ENCODE measurements at places on chromosomes 2 and 18.

DNA sequence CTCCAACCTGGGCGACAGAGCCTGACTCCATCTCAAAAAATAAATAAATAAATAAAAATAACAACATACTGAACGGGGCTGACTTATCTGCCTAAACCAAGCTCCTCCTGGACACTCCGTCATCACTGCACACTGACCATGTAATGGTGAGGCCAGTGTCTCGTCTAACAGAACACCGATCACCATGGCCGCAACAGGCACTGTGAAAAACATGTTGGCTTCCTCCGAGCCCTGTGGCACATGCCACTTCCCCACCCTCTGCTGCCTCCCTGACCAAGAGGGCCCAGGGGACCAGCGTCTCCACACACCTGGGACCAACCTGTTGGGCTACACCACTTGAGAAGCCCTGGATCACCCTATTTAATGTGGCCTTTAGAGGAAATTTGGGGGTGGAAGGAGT, 33.9 kb downstream of the ZNF516 start:
- DNase-seq, result no peak

- no peak for DNase-seq
These were observed 54.3 kb downstream of the INPP5D start for GRCh38 chr2:233114421-233114861.

DNA sequence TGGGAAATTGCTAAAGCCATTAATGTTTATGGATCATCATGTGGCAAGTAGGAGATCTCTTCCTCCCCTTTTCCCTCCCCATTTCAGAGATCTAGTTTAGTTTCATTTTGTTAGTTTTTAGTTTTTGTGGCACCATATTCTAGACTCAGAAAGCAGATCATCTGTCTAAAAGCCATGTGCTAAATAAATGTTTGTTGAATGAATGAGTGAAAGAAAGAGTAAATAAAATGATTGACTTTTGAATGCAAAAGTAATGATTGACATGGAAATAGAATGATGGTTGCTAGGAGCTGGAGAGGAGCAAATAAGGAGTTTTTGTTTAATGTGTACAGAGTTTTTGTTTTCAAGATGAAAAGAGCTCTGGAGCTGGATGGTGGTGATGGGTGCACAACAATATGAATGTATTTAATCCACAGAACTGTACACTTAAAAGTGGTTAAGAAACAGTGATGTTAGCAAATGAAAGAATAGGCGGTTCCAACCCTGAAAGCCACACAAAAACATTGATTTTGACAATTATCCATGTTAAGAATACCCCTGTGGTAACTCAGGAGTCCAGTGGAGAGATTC, 23.6 kb downstream of the TMEM178A start:
- DNase-seq, result no peak

- peak; percentile 51 for DNase-seq
These were observed 10.1 kb downstream of the CPLX4 start for GRCh38 chr18:59308248-59308937.

DNA sequence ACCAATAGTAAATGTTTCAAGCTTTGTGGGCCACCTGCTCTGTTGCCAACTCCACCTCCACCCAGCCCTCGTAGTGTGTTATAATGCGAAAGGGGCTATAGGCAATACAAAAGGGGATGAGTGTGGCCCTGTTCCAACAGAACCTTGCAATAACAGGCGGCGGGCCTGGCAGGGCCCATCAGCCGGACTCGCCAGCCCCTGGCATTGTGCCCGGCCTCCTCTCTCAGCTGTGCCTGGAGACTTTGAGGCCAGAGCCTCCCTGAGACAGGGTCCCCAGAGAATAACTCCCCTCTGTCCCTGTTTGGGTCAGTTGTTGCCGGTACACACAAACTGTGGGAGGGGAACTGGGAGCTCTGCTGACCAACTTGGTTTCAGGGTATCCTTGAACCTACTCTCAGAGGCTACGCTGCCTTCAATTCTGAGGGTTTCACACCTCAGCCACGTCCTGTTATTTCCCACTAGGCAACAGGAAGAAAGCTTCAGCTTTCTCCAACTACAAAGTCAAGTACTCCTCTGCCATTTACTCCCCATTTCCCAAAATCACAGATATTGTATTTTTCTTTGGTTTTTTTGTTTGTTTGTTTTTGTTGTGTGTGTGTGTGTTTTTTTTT, 58.0 kb upstream of the ZNF236 start:
- no peak for DNase-seq

DNA sequence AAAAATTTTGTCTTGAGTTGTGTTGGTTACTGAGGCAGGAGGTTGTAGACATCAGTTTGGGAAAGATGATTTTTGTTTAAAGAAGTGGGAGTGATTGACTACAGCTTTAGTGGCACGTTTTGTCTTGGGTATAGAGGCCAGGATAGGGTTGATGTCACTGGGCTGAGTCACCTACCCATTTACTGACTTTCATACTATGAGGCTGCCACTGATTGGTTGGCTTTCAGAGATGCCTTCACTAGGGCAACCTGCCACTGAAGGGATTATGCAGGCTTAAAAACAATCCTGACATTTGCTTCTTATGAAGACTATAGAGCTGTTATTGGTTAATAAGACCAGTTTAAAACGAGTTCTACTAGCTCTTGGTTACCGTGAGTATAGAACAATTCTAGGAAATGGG, 479.1 kb downstream of the SOX11 start:
- no peak for DNase-seq

DNA sequence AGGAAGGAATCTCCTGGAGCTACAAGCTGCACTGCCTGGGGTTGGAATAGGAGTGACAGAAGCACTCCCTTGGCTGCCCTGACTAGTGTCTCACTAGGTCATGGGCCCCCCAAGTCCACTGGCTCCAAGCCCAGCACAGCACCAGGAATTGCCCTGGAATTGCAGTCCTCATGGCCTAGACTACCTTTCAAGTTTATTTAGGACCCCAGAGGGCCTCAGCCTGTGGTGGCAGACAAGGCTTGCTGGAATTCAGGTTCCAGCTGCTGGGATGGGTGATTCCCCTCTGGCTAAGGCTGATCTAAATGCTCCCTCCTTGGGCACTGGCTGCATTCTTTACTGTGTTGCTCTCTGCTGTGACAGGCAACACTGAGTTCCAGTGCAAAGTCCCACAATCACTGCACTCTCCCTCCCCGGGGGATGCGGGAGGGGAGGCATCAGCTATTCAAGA, 14.0 kb downstream of the STRADB start:
- no peak for DNase-seq

- no peak for DNase-seq
These were observed 121.9 kb upstream of the HAAO start for GRCh38 chr2:42914314-42914713.

GRCh38 chr2:37809525-37809924, 115.6 kb upstream of the RMDN2 start:
- peak; percentile 50 for DNase-seq

- peak; percentile 52 for DNase-seq
These were observed 624 bp downstream of the ZNF516 start for GRCh38 chr18:76494231-76495005.

- DNase-seq, result no peak
These were observed 247.7 kb downstream of the GLI2 start for GRCh38 chr2:120983344-120983743.

GRCh38 chr2:206084870-206085741, 868 bp downstream of the INO80D start:
- peak; percentile 22 for DNase-seq

GRCh38 chr2:45725731-45726130, 74.3 kb downstream of the PRKCE start:
- DNase-seq, result no peak

- no peak for DNase-seq
These were observed 31.7 kb downstream of the UBXN4 start for GRCh38 chr2:135773319-135773718.

DNA sequence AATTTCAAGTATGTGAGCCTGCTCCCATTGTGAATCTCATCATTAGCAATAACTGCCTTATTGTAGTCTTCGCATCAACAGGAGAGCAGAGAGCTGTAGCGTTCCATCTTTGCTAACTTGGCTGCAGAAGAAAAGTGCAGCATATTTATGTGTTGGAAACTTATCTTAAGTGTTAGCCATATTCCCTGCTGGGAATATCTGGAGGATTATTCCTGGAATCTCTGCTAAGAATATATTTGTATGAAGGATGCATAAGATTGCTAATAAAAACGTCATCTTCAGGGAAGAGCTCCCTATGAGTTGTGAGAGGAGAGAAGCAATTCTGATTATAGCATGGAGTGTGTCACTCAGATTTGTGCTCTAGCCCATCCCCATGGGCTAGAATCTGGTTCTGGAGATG, 115.1 kb upstream of the REG3G start:
- DNase-seq, result no peak

- no peak for DNase-seq
These were observed 83.7 kb upstream of the B3GNT2 start for GRCh38 chr2:62112179-62112578.

GRCh38 chr2:132991471-132992045, 321.6 kb upstream of the LYPD1 start:
- DNase-seq, result no peak

DNA sequence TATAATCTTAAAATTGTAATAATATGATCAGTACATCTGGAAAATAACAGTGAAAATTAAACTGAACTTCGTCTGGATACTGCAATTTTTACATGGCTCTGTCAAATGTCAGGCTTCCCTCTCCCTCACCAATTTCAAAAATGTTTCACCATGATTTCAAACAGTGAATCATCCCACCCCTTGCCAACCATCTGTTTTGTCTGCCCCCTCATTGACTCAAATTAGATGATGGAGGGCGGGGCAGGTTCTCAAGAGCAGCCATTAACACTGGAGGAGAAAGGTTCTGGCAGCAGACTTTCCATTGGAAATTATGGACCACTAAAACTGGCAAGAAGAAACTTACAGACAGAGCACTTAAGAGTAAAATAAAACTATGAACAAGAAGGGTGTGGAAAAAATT, 1195.7 kb upstream of the ZEB2 start:
- DNase-seq, result peak; percentile 27

- no peak for DNase-seq
These were observed 9.1 kb downstream of the TYW5 start for GRCh38 chr2:199946196-199946595.

- no peak for DNase-seq
These were observed 136.0 kb downstream of the EML6 start for GRCh38 chr2:54859416-54859815.

DNA sequence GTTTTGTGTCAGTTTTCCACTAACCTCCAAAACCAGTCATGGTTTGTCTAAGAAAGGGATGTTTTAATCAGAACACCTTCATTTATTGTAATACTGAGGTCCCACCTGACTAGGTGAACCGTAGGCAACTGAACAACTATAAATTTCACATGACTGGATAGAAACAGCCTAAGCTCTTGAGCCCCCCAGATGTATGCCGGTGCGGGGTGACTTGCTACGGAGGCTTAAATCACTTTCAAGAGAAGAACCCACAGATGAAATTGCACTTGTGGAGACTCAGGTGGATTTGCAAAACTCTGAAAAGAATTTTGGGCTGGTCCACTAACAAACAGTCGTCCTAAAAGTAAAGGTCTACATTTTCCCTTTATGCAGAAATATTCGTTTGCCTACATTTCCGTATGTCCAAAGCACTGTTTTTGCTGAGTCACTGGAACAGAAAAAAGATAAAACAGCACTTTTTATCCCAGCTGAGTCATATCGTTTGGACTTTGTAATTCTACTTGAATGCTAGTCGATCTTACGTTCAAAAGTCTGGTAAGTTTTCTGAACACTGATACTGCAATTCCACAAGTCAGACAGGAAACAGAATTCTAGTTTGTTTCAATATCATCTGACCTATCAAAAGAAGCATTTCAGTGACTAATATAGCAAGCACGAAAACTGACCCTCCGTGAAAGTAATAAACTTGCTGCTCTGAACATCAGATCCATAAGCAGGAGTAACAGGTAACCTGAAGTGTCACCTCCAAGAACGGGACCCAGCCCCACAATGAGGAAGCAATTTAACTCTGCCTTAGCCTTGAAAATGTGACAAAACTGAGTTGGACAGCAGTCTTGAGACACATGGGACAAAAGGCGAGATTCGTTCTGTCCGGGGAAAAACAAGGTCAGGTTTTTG, 18.1 kb downstream of the ZNF516 start:
- peak; percentile 96 for DNase-seq

- no peak for DNase-seq
These were observed 529.1 kb upstream of the MEX3C start for GRCh38 chr18:51726614-51727013.

DNA sequence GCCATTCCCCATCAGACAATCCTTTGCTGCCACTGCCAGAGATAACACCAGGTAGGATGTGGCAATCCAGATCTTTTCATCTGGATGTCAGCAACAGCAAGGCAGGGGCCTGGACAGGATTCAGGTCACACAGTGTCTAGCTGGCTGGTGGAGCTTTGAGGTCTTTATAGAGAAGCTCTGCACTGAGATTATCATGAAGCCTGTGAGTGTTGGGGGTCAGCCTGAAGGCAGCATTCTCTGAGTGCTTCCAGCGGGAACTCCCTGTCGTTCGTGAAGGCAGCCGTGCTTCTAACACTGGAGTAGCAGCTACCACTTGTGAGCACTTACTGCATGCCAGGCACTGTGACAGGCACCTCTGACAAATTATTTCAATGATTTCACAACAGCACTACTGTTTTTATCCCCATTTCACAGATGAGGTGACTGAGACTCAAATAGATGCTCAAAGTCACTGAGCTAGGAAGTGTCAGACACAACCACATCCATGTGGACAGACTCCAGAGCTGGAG, 85.7 kb downstream of the SEMA4F start:
- no peak for DNase-seq

DNA sequence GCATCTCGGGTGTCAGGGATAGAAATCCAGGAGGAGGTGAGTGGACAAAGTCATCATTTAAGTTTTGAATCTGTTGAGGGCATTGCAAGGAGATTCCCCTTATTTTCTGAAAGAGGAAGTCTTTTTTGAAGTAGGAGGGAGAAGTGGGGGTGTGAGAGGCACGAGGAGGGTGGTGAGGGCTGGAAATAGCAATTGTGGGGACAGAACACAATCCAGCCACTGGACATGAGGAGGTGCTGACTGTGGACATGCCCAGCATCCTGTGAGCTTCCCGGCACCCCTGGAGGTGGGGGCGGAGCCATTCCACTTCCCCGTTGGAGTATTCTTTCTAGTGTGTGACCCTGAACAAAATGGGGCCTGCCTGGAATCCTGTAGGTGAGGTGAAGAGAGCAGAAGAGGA, 310.7 kb upstream of the EPAS1 start:
- no peak for DNase-seq

- DNase-seq, result peak; percentile 58
These were observed 1.4 kb downstream of the ITPRID2 start for GRCh38 chr2:181892799-181893435.

DNA sequence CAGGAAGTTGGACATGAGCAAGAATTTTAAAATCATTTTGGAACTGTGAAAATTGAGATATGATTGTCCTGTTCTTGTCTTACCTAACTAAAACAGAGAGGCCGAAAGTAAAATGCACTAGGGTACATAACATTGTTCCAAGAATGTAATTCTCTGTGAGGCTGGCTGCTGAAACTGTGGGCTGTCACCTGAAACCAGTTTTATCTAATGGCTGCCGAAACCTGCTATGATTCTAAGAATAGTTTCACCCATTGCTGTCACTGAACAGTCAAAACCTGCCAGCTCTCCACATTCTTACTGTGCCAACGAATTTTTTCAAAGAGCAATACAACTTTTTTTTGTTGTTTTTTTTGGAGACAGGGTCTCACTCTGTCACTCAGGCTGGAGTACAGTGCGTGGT, 119.3 kb upstream of the ZSWIM2 start:
- peak; percentile 6 for DNase-seq

GRCh38 chr2:85537600-85538506, 1.1 kb upstream of the MAT2A start:
- DNase-seq, result peak; percentile 46

All from fibroblast of lung (primary cell).